Osteoblast (primary cell): ENCODE measurements at places on chromosomes 5 and 9. TPM values are rescaled to one million over a fixed set of nuclear protein-coding genes. Genes with fewer than 3 reads are reported as not detected.

The CDC37L1 gene
- total RNA-seq = 29.3 and 35.1 TPM in 2 replicates

The SMIM33 gene
- not detected in 2 replicates for total RNA-seq

The GTF3C5 gene
- 31.8 and 41.3 TPM in 2 replicates for total RNA-seq

The BSPRY gene
- total RNA-seq = not detected in 2 replicates

The EGFLAM gene
- 11.2 and 13.8 TPM in 2 replicates for total RNA-seq

The MGAT4B gene
- 90.5 and 95.9 TPM in 2 replicates for total RNA-seq

The SH3PXD2B gene
- total RNA-seq = 58.3 and 59.2 TPM in 2 replicates

The CLK4 gene
- total RNA-seq = 33.3 TPM in 2 replicates

The GALT gene
- 32.6 and 38.9 TPM in 2 replicates for total RNA-seq

The PCDHGA9 gene
- total RNA-seq = 6.2 and 6.5 TPM in 2 replicates

The CCNO gene
- 1.4 and 2.1 TPM in 2 replicates for total RNA-seq

The ST8SIA4 gene
- 1.4 and 1.8 TPM in 2 replicates for total RNA-seq

The SELENOP gene
- 171 and 198 TPM in 2 replicates for total RNA-seq

The KLHL3 gene
- total RNA-seq = 6.2 and 7.1 TPM in 2 replicates

The HTR1A gene
- not detected in 2 replicates for total RNA-seq

The CD74 gene
- total RNA-seq = 21.4 and 83.4 TPM in 2 replicates

The UNC5A gene
- total RNA-seq = not detected in 2 replicates

The MACIR gene
- 8.0 and 10.3 TPM in 2 replicates for total RNA-seq

The FAM153A gene
- not detected in 2 replicates for total RNA-seq

The SPINK7 gene
- not detected in 2 replicates for total RNA-seq

The FOXI1 gene
- total RNA-seq = not detected in 2 replicates

The FCHSD1 gene
- 21.8 and 22.4 TPM in 2 replicates for total RNA-seq

The FBP2 gene
- total RNA-seq = not detected in 2 replicates

The TUSC1 gene
- 12.7 and 13.8 TPM in 2 replicates for total RNA-seq

The LRRC19 gene
- total RNA-seq = under 0.01 TPM in 2 replicates

The FGF18 gene
- total RNA-seq = under 0.01 and 0.29 TPM in 2 replicates

The CDKN2B gene
- total RNA-seq = 50.7 and 51.9 TPM in 2 replicates

The PCDHGC4 gene
- total RNA-seq = 2.9 and 3.8 TPM in 2 replicates

The TAF11L5 gene
- total RNA-seq = not detected in 2 replicates

The MYOZ3 gene
- total RNA-seq = under 0.01 TPM in 1 of 2 replicates, not detected in the other

The IFNA10 gene
- not detected in 2 replicates for total RNA-seq

The CARD9 gene
- total RNA-seq = 1.8 and 5.1 TPM in 2 replicates
